ENCODE measurements at places on chromosomes 1 and 21.

GRCh38 chr21:35882791-35883240, 177.5 kb downstream of the SETD4 start:
- DNase-seq = no peak

DNA sequence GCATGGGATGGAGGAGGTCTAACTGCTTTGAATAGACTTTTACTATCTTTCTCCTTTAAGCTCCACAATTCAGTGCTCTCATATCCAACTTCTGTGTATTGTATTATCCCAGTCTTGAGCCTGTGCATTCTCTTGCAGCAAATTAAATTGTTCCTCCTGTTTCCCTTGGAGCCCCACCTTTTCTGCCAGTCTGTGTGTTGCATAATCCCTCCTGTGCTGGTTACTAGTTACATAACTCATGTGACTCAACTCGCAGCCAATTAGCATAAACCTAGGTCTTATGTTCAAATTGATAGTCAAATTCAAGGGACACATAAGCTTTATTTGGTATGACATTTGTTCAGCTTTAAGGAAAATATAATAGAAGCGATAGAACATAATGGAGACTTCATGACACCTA, 1863.5 kb downstream of the MRPL39 start:
- no peak for DNase-seq

- no peak for DNase-seq
These were observed 83.8 kb downstream of the CD58 start for GRCh38 chr1:116487031-116487430.

DNA sequence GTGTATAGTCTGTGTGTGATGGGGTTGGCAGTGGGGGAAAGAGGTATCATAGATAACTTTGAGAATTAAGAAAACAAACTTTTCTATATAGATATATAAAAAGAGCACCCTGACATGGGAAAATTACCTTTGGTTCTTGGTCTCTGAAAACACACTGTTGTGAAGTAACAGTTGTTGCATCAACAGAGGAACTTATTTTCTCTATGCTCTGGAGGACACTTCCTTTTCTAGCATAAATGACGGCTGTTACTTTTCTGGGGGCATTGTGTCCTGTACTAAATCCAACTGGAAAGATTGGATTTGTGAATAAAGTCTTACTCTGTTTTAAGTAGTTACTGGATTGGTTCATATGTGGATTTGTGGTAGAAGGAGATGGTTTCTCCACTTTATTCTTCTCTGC, 12.6 kb downstream of the LRIF1 start:
- no peak for DNase-seq

DNA sequence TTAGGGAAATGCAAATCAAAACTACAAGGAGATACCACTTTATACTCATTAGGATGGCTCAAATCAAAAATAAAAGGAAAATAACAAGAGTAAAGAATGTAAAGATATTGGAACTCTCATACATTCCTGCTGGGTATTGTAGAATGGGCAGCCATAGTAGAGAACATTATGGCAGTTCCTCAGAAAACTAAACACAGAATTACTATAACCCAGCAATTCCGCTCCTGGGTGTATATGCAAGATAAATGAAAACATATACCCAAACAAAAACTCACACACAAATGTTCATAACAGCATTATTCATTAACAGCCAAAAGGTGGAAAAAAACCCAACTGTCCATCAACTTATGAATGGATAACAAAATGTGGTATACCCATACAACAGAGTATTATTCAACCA, 11.4 kb downstream of the BEND5 start:
- no peak for DNase-seq

DNA sequence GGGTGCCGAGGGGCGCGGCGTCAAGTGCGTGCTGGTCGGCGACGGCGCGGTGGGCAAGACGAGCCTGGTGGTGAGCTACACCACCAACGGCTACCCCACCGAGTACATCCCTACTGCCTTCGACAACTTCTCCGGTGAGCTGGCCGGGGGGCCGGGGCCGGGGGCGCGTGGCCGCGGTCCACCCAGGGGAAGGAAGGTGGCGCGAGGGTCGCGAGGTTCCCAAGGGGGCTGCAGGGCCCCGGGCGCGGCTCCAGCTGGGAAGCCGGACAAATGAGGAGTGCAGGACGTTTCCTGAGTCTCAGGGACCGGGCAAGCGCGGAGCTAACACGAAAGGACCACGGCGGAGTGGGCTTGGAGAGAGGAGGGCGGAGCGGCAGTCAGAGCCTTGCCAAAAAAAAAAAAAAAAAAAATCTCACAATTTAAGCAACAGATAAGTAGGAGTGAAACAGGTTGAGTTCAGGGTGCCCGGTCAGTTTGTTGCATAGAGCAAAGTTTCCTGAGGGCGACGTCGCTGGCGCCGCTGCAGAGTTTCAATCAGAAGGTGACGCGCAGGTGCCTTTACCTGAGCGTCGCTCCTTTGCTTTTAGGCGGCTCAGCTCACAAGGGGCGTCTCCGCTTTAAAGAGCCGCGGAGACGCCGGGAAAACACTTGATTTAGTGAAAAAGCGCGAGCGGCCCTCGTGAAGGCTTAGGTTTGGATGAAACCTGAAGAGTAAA, 750 bp downstream of the RHOU start:
- no peak for DNase-seq
